EL (cell line): ENCODE measurements at places on chromosomes 1 and 21.

- no peak for DNase-seq
Observed at GRCh38 chr1:117267232-117267774, 56.6 kb upstream of the VTCN1 start.

DNA sequence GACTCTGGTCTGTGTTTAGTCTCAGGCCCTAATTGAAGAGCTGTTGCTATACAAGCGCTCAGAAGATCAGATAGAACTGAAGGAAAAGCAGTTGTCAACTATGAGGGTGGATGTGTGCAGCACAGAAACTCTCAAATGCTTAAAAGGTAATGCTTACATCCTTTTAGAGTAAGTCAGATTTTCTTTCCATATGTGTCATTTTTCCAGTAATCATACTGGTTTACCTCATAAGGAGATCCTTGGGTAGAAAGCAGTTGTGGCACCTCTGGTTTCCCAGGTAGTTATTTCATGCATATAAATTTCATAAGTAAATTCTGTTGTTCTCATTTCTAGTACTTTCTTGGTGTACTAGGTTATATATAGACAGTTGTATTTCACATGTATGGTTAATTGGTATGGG, 43.0 kb upstream of the TARS2 start:
- DNase-seq, result no peak

DNA sequence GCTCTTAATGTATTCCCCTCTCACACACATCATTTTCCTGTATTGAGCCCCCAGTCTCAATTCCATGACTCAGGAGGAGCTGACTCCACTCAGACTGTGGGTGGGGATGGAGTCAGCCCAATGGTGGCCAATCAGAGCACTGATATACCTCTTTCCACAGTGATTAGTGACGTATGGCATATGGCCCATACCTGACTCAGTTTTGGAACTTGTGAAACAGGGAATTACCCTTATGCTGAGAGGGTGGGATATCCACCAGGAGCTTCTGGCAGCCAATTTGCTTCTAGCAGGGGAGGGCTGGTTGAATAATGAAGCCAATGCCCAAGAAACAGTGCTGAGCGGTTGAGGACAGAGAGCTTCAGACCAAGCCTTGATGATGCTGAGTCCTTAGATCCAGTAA, 86.4 kb upstream of the SPATA6 start:
- DNase-seq, result no peak

GRCh38 chr1:228316589-228317387, 89.8 kb downstream of the TRIM11 start:
- DNase-seq, result no peak

GRCh38 chr1:110636149-110636935, 30.2 kb upstream of the KCNA2 start:
- no peak for DNase-seq

- DNase-seq, result no peak
Observed at GRCh38 chr1:185260611-185261010, 56.4 kb downstream of the IVNS1ABP start.
